ENCODE measurements at places on chromosomes 2 and 18.

DNA sequence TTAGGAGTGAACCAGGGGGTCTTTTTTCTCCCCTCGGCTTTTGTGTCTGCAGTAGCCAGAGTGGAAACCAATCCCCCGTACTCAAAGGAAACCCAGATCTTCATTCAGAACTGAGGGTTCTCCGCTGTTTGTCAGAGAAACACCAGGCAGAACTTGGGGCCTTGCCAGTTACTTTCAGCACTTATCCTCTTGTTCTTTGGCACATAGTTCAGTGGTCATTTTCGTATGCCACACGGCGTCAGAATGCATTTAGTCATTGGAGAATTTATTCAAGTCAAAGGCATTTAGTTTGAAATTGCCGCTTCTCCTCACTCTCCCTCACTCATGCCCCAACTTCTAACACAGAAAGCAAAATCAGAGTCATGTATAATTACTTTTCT, 102.9 kb downstream of the CABLES1 start:
- no peak for DNase-seq

- no peak for DNase-seq
Observed at GRCh38 chr2:61995065-61995464, 89.6 kb downstream of the COMMD1 start.

GRCh38 chr2:238720232-238720672, 127.6 kb upstream of the TWIST2 start:
- peak; percentile 30 for DNase-seq

DNA sequence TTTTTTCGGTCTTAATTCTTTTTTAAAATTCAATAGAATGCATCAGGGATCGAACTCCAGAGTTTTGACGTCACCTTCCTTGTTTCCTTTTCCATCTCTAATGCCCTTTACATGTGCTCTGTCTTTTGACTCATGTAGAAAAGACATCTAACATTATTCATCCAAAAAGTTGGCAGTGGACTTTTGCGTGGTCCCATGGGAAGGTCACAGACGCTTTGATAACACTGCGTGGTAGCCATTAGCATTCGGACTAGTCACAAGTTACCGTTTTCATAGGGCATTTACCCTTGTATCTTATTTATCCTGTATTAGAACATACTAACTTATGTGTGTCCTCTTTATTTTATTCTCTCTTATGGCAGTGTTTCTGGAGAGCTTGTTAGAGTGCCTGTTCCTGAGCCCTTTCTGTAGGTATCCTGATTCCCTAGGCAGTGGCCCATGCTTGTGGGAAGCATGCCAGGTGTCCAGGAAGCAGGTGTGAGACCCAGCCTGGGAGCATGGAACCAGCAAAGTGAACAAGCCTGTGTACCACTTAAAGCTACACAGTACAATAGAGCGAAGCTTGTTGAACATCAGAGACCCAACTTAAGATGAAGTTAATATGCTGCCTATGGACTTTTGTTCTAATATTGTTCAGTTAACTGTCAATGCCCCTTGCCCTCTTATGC, 73.6 kb upstream of the RBM44 start:
- no peak for DNase-seq

DNA sequence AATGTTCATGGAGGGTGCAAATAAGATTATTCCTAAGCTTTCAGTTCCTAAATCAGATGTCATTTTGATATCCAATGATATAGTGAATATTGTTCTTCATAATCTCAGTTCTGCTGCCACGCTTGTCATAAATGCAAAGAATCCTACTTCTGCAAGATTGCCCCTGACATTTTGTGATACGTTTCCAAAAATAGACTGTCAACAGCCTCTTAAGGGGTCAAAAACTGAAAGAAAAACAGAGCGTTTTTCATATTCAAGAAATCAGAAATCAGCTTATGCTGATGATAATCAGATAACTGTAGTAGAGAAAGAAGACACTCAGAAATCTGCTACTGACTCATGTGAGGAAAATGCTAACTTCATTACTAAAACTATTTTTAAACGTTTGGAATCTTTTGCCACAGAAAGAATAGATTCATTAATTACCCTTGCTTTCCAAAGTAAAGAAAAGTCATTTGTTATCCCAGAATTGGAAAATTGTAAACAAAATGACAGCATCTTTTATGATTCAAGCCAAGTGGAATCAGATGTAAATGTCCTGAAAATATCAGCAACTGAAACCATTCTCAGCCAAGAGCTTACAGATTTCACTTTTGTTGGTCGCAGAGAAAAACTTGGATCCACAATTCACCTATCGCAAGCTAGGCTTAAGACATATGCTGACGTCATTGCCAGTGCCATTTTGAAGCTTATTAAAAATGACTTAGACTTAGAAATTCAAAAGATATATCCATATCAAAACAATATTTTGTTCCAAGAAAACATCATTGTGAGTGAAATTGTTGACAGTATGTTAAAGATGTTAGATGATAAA, 55.1 kb downstream of the FSIP2 start:
- no peak for DNase-seq

DNA sequence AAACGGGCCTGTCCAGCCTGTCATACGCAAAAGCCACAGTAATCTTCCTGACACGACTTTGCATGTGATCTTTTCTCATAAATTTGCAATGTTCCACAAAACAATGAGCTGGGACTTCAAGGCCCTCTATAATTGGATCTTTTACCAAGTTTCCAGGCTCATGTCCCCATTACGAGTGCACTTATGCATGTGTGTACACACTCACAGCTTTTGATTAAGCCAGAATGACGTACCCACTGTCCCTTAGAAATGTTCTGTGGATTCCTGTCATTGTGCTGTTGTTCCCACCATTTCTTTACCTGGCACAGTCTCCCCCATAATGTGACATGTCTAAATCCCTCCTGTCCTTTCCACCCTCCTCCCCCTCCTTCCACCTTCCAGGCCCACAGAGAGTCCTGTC, 19.7 kb upstream of the TMEM247 start:
- DNase-seq, result no peak

GRCh38 chr2:15799432-15799827, 140.9 kb upstream of the MYCN start:
- no peak for DNase-seq

- DNase-seq, result no peak
Observed at GRCh38 chr18:13218368-13218991, at the start of gene LDLRAD4. TSS of gene LDLRAD4 (plus strand) at chr18:13218760.

DNA sequence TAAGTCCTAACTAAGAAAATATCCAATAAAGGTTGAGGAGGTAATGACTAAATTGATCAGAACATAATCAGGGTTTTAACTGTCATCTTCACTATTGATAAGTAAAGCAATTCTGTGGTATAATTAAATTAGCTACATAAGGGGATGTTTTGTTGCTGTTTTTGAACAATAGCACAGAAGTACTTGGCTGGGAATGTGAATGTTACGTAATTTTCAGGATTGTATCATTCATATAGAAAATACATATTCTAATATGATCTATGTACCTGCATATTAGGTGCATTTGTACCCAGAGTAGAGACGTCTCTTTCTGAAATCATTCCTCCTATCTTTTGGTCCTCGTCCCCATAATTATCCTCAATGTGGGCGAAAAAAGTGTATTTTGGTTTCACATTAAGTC, 109.0 kb downstream of the PIEZO2 start:
- no peak for DNase-seq

Measured in stimulated activated CD8-positive, alpha-beta memory T cell treated with anti-CD3 and anti-CD28 coated beads, Interleukin-7, amount 100 ng/mL, for 24 hours (primary cell).